ENCODE measurements at places on chromosomes 6 and 20. TPM values are rescaled to one million over a fixed set of nuclear protein-coding genes. Genes with fewer than 3 reads are reported as not detected.

- DNase-seq, result no peak
Observed at GRCh38 chr6:43081043-43081442, 4.9 kb downstream of the PTK7 start.

GRCh38 chr6:24245275-24245674 is 112.6 kb downstream of the DCDC2 start:
- no peak for DNase-seq

GRCh38 chr6:45949256-45949655 is 66.4 kb downstream of the CLIC5 start:
- no peak for DNase-seq

GRCh38 chr20:9071976-9072726 is 3.3 kb downstream of the PLCB4 start:
- DNase-seq, result no peak

DNA sequence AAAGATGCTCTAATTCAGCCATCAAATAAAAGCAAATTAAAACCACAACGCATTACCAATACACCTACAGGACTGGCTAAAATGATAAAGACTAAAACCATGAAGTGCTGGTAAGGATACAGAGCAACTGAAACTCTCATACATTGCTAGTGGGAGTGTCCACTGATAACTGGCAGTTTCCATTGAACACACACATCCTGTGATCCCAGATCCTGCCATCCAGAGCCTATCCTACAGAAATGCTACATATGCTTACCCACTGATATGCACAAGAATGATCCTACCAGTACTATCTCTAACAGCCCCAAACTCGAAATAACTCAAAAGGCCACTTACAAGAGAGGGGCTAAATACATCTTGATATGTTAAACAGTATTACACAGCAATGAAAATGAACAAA is 81.0 kb downstream of the FYN start:
- no peak for DNase-seq

GRCh38 chr6:138107752-138108592 is 753 bp upstream of the PERP start:
- DNase-seq, result no peak

DNA sequence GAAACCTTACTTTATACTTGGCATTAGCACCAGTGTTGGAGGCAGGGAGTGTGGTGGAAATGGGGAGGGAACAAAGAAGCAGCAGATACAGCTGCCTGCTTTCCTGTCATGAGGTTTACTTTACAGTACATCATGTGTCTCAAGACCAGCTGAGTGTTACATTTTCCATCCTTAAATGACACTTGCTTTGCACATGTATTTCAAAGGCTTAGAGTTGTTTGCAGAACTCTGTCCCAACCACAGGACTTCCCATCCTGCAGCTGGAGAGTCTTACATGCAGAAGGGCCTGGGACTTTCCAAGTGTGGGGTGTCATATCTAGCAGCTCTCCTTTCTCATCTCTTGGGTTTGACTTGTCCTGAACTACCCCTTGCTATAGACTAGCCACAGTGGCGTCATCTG is 395.9 kb downstream of the DHX35 start:
- DNase-seq, result no peak

GRCh38 chr20:62820208-62820961 is 3.5 kb downstream of the COL9A3 start:
- DNase-seq, result no peak

GRCh38 chr6:155120034-155120433 is 124.9 kb downstream of the TIAM2 start:
- DNase-seq, result no peak

The LINC00237 gene
- total RNA-seq, result not detected

The INSM1 gene
- not detected for total RNA-seq
